ENCODE measurements at places on chromosomes 1 and 21.

DNA sequence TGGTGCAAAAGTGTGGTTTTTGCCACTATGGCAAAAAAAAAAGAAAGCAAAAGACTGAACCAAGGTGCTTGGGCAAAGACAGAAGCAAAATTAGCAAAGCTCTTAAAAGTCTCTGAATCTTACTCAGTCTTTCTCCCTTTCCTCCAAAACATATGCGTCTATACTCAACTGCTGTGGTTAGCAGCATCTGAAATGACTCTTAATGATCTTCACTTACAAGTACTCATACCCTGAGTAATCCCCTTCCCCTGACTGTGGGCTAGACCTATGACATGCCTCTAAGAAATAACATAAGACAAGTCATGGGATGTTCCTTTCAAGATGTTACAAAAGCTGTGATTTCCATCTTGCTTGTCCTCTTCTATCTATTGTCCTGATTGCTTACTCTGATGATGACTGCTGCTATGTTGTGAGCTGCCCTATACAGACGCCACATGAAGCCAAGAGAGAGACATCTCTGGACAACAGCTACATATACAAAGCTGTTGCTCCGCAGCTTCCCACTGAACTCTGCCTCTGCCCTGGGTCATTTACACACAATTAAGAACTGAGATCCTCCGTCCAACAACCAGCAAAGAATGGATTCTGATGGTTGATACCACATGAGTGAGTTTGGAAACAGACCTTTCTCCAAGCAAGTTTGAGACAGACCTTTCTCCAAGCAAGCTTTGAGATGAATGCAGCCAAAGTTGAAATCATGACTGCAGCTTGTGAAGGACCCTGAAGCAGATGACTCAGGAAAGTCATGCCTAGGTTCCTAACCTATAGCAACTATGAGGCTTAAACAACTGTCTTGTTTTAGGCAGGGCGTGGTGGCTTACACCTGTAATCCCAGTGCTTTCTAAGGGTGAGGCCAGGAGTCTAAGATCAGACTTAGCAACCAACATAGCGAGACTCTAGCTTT is 55.2 kb downstream of the PUM1 start:
- peak; percentile 64 for DNase-seq

- peak; percentile 57 for DNase-seq
Measured at GRCh38 chr1:198669023-198669698, 30.3 kb downstream of the PTPRC start.

GRCh38 chr1:202362212-202362611 is 13.7 kb downstream of the PPP1R12B start:
- DNase-seq, result no peak

DNA sequence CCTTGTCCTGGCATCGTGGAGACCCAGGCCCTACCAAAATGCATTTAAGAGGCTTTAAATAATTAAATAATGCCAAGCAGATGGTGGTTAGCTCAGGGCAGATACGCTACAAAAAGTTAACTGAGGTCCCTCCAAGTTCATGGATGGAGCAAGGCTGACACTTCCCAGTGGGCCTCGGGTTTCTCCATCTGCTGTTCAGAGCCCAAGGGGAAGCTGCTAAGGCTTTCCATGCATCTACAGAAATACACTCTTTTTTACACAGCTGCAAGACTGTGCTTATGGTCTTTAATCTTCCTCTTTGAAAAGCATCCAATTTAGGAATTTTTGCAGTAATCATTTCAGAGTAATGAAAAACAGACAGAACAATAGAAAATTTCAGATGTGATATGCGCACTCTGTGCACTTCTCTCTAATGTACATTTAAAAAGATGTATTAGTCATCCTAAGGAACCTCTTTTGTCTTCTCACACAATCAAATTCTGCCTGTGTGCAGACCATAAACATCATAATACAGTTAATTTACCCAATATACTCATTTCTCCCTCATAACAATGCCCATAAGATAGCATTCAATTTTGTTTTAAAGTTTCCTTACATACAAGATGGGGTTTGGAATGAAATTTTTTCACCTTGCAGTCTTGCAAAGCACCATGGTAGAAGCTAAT is 173.2 kb upstream of the ATP1B1 start:
- no peak for DNase-seq

DNA sequence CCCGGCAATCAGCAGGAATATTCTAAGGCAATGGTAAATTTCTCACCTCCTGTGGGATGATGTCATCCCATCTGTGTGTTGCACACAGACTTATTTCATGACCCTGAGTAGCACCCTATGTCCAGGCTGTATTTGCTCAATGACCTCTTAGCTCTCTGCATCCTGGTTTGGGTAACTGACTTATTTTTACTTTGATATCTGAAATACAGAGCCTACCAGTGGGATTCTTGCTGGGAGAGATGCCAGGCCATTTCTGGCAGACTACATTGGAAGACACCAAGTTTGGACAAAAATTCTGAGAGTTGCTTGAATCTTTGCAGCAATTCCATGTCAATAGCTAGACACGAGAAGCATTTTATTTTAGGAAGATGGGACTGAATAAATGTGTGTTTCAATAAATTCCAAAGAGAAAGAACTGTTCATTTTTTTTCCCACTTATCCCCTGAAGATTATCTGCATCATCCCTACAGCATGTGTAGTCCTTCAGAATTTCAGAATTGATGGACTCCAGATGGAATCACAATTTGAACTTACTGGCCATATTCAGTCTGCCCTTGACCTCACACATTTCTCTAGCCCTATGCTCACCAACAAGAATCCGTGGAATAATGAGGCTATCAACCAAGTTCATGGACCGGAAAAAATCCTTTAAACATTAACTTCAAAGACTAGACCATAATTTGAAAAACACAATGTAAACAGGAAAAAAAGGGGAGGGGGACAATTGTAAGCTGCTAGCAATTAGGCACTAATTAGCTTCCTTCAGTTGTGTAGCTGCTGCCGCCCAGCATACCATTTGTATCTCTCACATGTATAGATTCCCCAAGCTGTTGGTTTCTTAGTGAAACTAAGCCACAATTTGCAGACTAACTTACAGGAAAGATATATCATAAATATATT is 226.5 kb downstream of the HMCN1 start:
- DNase-seq, result no peak

DNA sequence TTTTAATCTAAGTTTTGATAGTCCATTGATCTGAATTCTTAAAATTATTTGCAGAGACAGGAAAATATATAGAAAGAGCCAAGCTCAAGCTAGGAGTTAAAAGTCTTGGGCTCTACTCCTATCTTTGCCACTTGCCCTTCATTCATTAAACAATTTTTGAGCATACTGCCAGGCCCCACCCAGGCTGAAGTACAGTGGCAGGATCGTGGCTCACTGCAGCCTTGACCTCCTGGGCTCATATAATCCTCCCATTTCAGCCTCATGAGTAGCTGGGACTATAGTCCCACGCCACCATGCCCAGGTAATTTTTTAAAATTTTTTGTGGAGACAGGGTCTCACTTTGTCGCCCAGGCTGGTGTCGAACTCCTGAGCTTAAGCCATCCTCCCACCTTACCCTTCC is 8.2 kb downstream of the TRMT13 start:
- DNase-seq, result no peak

GRCh38 chr1:7784492-7785071 is 491 bp downstream of the PER3 start:
- DNase-seq, result no peak

DNA sequence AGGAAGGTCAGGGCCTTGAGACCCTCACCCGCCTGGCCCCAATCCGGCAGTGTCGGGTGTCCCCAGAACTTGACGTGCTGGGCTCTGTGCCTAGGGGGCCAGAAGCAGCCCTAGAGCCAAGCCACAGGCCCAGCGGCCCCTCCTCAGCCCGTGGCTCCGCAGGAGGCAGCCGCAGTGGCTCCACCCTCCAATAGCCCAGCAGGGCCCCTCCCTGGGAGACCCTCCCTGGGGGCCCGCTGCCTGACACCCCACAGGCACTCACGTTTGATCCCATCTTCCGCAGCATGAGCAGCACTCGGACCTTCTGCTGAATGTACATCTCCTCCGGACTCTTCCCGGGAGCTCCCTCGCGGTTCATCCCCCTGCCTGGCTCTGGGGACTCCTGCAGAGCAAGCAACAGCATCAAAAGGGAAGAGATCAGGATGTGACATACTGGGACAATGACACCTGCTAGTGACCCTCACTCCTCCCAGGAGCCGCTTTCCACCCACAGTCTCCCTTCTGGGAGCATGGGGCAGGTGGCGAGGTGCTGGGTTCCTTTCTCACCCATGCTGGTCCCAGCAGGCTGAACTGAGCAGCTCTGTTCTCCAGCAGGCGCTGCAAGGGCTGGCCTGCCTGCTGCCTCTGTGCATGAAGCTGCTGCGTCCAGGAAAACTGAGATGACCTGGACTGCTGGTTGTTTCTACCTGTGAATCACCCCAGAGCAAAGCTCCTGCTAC is 38.2 kb downstream of the CTNNBIP1 start:
- no peak for DNase-seq

DNA sequence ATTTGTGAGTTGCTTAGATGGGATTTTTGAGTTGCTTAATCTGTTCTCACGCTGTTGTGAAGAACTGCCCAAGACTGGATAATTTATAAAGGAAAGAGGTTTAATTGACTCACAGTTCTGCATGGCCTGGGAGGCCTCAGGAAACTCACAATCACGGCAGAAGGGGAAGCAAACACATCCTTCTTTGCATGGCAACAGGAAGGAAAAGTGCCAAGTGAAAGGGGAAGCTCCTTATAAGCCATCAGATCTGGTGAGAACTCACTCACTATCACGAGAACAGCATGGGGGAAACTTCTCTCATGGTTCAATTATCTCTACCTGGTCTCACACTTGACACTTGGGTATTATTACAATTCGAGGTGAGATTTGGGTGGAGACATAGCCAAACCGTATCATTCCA is 10.3 kb downstream of the CLIC6 start:
- no peak for DNase-seq

- DNase-seq, result no peak
Measured at GRCh38 chr1:165531021-165531420, 12.8 kb upstream of the LRRC52 start.

DNA sequence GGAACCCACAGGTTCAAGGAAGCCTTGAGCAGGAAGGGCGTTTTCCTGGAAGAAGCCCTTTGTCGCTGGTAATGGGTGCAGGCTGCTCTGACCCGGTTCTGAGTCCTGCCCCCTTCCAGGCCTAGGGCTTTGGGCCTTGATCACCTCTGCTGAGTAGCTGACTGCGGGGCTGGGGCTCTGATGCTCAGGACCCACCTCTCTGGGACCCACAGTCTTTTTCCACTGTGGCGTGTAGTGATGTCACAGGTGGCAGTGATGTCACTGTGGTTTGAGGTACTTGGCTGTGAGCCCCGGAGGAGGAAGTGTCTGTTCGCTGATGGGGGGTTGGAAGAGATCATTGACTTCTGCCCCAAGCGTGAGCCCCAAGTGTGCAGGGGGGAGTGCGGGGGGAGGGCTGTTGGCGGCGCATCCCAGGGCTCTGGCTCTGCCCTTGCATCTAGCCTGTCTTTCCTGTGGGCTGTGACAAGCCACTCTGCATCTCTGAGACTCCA is 6.9 kb downstream of the TNFRSF1B start:
- peak; percentile 97 for DNase-seq

- peak; percentile 32 for DNase-seq
Measured at GRCh38 chr1:21175670-21176581, 771 bp downstream of the EIF4G3 start.

- no peak for DNase-seq
Measured at GRCh38 chr21:27817074-27817473, 850.2 kb upstream of the ADAMTS5 start.

DNA sequence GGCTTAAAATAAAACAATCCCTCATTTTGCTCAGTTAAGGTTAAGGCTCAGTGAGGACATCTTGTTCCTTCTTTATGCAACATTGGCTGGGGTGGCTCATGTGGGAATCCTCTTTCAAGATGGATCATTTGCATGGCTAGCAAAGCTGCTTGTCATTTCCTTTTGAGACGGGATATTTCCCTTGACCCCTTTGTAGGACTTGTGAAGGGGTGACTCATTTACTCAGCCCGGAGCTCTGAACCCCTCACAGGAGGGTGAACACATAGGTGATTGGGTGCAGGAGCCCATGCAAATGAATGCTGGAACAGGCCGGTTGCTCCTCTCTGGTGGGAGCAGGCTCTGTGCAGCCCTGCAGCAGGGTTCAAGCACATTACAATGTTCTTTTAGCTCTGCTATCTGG is 15.8 kb upstream of the C8A start:
- no peak for DNase-seq

- no peak for DNase-seq
Measured at GRCh38 chr1:41368366-41368765, 7.1 kb downstream of the FOXO6 start.

DNA sequence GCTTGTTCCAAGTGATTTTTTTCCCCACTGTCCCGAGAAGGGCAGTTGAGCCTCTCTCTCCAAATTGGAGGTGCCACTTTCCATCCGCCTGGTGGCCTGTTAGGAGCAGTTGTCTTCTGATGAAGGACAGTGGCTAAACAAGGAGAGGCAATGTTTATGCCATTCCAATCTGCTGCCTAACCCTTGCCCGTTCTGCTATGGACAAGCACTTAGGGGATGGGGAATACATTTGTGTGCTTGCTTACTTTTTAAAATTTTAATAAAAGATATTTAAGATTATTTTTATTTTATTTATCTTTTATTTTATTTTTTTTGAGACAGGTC is 12.0 kb downstream of the COQ8A start:
- no peak for DNase-seq

GRCh38 chr1:160131803-160132565 is 16.4 kb downstream of the ATP1A2 start:
- DNase-seq, result no peak

All from activated CD8-positive, alpha-beta T cell treated with anti-CD3 and anti-CD28 coated beads for 36 hours (primary cell).